ENCODE measurements at places on chromosomes 5 and 9.
A peak's percentile ranks its signal among the peaks of the same experiment; 100 is the strongest.

DNA sequence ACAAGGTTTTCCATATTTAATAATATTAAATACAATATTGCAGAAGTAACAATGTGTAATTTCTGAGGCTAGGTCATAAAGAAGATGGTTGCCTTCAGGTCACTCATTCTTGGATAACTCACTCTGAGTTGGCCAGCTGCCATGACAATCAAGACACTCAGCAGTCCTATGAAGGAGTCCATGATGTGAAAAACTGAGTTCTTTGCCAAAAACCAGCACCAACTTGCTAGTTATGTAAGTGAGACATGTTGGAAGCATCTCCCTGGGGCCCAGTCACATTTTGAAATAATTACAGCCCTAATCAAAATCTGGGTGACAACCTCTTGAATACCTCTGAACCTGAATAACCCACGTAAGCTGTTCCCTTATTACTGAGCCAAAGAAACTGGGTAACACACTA lies 453.2 kb downstream of the CDH18 start:
- no peak for DNase-seq

- no peak for DNase-seq
Measured at GRCh38 chr5:93092349-93093105, 488.5 kb downstream of the NR2F1-AS1 start.

- no peak for DNase-seq
Measured at GRCh38 chr5:142104491-142104890, 4.1 kb upstream of the NDFIP1 start.

DNA sequence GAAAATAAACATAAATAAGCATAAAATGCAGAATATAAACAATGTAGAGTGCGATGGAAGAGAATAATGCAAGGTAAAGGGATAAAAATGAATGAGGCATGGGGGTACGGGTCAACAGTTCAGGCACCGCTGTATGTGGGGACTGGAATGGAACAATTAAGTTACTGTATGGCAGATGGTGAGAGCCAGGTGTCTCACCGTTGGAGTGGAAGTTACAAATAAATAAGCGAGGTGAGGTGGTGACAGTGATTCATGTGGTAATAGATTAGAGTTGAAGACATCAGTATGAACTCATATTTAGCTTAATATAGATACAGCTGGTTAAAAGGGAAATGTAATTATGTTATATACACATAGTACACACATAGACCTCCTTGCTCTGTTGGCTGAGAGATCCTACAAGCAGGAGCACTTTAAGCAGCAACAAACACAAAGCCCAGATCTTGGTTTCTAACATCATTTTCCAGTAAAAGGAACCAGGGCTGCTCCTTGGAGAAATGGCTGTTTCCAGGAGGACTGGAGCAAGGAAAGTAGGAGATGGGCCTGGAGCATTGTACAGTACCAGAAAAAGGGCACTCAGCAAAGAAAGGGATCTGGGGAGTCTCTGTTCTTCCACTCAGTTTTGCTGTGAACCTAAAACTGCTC lies 2.4 kb upstream of the OMD start:
- DNase-seq, result no peak

DNA sequence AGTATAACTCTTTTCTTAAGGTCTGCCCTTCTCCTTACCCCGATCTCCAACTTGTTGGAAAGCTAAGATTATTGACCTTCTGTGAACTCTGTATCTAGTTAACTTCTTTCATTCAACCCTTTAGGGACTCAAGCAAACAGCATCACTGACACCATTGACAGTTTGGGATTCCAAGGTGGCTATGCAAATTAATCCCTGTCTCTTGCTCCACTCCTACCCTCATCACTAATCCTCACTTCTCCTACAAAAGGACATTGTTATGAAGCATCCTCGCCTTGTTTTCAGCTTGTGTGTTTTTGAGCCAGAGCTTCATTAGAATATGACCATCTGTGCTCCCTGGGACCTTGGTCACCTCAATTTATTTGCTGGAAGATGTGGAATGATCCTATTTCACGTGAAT lies 337.9 kb downstream of the PDE4D start:
- DNase-seq, result no peak

- no peak for DNase-seq
Measured at GRCh38 chr5:96602776-96603175, 59.4 kb upstream of the CAST start.

- no peak for DNase-seq
Measured at GRCh38 chr5:98308960-98309359, 464.5 kb upstream of the RGMB start.

GRCh38 chr5:138504799-138505198 lies 38.2 kb downstream of the ETF1 start:
- no peak for DNase-seq

DNA sequence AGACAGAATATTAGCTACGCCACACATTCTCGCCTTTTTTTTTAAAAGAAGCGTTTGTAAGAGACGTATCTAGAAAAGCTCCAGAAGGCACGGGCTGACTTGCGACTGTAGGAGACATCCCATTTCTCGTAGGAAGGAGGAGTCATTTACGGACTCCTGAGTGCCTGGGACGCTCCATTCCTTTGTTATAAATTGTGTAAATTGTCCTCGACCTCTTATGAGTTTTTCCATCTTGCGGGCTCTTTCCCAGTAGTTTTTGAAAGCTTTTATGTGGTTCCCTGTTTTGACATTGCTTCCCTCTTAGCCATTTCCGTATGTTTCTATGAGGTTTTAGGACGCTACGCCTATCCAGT lies 1.0 kb downstream of the RABL6 start:
- no peak for DNase-seq

DNA sequence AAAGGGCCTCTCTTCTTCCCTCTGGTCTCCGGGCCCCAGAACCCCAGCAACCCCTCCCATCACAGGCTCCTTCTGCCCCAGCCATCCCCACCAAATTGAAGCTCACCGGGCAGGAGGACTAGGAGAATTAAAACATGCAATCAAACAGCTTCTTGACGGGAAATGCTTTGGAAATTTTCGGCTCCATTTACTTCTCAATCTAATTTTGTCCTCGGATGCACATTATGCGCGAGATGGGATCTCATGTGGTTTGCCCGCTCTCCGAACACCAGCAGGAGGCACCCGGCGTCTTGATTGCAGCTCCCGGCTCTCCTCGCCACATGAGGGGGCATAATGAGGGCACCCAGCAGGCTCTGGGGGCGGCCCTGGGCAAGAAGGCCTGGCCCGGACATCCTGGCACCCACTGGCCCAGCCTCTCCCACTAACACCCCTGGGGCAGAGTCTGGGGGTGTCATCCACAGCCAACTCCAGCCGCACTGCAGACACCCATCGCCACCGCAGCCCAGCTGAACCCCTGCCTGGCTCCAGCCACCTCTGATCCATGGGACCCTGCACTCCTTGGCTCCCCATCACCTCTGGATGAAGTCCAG lies 135.5 kb downstream of the PAX5 start:
- DNase-seq, result no peak

GRCh38 chr5:132237670-132238069 lies 10.0 kb upstream of the P4HA2 start:
- no peak for DNase-seq

DNA sequence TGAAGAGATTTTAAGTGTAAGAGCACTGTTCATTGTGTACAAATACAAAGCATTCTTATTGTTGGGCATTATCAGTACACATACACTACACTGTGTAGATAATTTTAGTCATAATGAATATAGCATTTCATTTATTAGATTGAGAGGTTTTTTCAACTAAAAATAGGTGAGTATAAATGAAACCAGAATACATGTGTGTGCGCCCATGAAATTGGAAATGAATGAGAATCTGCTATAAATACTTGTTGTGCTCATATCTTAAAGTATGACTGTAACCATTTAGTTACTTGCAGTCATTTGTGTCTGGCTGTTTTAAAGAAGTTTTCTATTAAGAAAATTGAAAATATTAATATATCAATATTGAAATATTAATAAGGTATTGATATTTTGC lies 189.0 kb upstream of the MEF2C start:
- no peak for DNase-seq

DNA sequence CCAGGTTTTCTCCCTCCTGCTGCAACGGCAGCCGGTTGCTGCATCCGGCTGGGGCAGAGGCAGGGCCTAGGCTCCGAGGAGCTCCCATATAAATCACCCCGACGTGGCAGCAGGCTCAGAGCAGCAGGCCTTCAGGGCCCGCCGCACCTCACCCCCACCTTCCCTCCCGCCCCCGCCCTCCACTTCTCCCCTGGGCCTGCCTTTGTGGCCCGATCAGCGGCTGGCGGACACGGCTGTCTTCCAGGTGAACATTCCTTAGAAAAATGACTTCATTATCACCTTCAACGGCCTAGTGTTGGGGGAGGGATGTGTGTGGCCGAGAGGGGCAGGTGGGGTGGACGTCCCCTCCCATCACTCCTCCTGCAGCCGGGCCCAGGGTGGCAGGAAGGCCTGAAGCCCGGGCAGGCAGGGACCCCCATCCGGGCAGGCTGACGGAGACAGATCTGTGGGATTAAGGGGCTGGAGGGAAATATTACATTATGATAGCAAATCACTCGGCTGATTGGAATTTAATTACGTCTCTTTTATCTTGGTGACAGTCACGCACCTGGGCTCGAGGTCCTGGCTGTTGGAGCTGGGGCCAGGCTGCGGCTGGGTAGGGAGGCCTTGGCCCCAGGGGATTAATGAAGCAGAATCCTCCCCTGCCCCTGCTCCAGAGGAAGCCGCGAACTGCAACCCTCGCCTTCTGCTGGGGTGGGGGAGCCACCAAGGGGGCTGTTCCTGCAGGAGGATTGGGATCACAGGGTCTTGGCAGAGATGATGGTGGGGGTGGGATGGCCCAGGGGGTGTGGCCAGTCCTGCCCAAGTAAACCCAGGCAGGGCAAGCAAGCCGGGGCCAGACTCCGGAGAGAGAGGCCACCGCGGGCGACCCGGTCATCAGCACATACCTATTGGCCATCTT lies 38.4 kb upstream of the RXRA start:
- DNase-seq, result no peak

- peak; percentile 71 for DNase-seq
Measured at GRCh38 chr5:127564002-127564769, 46.7 kb downstream of the PRRC1 start.

GRCh38 chr5:60354311-60354710 lies 345.7 kb downstream of the DEPDC1B start:
- DNase-seq, result no peak

- DNase-seq, result no peak
Measured at GRCh38 chr5:146731909-146732659, 146.5 kb downstream of the PPP2R2B start.

- no peak for DNase-seq
Measured at GRCh38 chr5:127184851-127185250, 105.7 kb upstream of the MEGF10 start.

DNA sequence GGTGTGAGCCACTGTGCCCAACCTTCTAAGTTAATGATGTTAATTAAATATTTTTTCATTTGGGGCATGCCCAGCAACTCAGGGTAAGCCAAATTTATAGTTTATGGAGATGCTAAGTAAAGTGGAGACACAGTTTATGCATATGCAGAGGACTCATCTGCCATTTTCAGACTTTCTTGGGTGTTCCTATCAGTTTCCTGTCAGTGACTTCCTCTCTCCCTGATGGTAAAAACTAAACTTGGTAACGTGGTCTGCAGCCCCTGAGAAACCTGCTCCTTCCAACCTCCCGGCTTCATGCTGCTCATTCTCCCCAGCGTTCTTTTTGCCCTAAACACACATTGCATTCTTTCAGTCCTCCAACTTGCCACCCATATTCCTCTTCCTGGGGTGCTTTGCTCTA lies 48.4 kb upstream of the TUT7 start:
- DNase-seq, result no peak

- no peak for DNase-seq
Measured at GRCh38 chr5:170571875-170572852, 68.3 kb downstream of the KCNIP1 start.

Data from Caco-2 (cell line).